Umbilical cord (tissue), 2 donors: ENCODE measurements at places on chromosomes 1 and 21.

DNA sequence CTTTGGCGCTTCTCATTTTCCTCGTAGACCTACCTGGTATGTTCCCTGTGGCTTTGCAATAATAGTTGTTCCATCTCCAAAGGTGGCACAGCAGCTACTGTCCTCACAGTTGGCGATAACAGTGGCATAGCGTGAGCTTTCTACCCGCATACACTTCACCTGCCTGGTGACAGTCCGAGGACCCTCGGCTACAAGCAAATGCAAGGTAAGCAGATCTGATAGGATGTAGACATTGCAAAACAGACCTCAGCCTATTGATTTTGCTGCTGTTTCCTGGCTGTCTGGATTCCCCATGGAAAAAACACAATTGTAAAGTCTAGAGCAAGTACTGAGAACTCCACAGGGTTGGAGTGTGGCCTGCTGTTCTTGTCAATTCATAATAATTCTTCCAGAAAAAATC is 78.5 kb downstream of the WDR3 start:
- DNase-seq = no peak

DNA sequence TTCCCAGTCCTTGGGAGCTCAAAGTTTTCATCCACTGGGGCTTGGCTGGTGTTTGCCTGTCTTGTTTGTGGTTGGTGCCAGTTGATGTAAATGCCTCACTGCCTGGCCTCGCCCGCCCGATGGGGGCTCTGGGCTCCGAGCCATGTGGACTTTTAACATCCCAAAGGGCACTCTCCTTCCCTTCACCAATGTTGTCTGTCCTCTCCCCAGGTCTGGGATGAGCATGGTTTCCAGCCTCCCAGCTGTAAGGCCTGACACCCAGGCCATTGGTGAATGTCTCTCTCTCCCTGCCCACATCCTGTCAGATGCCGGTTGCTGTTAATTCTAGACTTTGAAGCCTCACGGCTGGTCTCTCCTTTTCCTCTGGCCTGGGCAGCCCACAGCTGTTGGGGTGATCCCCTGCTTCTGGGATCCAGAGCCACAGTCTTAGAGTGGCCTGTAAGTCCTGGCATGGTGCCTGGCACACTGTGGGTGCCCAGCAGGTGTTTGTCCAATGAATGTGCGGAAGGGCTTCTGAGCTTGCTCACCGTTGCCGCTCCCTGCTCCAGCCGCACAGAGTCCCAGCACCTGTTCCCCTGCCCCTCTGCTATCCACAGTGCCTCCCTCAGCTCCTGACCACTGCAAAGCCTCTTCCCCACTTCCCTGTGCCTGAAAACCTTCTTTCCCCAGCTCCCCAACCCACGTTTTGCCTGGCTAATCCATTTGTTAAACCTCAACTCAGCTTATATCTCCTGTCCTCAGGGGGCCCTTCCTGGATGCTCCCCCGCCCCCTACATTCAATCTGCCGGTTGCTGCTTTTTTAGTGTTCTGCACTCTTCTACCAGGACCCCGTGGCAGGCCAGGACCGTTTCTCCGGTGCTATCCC is 3.3 kb upstream of the C1orf174 start:
- no peak for DNase-seq

- no peak for DNase-seq
These were observed 46.7 kb upstream of the MTR start for GRCh38 chr1:236748268-236748870.

GRCh38 chr1:75203415-75204277 is 69.5 kb downstream of the LHX8 start:
- peak; percentile 44 for DNase-seq

- peak; percentile 23 for DNase-seq
These were observed 134.0 kb downstream of the HIVEP3 start for GRCh38 chr1:41784531-41785274.

GRCh38 chr1:116232989-116233514 is 121.9 kb downstream of the MAB21L3 start:
- no peak for DNase-seq

DNA sequence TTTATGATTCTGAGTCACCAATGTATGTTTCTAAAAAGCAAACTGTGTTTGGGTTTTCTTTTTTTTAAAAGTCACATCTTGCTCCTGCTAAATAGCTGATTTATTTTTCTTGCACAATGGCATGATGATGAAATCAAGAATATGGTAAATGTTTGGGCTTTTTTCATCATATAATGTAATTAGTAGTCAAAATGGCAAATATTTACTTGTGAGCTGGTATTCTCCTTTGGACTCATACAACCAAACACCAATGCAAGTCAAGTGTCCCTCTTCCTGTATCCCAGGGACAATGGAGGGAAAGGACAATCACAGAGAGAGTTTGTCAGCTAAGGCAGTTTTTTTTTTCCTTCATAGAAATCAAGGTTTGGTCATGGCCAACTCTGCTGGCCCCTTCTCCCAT is 94.6 kb upstream of the RALGPS2 start:
- DNase-seq = no peak

- DNase-seq = no peak
These were observed 92.9 kb downstream of the C21orf91 start for GRCh38 chr21:17726047-17726829.

- DNase-seq = no peak
These were observed 141.3 kb downstream of the ROR1 start for GRCh38 chr1:63915121-63915520.

DNA sequence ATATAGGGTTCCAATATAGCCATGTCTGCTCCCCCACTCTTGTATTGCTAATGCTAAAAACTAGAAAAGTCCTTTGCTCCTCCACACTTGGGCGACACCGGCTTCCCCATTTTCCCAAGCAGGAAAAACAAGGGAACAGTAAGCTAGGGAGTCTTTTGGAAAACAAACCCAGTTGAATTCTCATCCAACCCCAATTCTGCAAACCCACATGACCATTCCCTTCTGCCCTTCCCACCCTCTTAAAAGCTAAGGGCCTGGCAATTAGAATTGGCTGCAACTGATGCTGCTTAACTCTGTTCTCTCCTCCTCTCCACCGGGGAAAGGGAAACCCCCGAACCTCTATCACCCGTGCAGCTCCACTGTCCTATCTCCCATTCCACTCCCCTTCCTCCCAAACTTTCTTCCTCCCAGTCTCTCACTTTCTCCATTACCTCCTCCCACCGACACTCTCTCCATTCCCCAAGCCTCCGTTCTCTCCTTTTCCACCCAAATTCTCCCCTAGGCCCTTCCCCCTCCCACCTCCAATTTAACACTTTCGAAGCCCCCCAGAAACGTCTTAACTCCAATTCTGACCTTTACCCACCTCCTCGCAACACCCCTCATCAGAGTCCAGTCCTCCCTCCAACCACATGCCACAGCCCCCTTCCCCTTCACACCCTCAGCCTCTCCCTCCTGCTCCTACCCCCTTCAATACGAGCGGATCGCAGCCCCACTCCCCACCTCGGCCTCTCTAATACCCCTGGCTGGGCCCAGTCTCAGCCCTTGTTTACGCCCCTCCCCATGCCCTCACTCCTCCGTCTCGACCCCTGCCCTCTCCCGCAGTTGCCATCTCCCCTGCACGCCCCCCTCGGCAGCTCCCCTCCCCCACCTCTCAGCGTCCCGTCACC is 701 bp downstream of the DEDD start:
- peak; percentile 54 for DNase-seq

GRCh38 chr1:26220199-26220912 is 13.6 kb upstream of the CEP85 start:
- DNase-seq = no peak

DNA sequence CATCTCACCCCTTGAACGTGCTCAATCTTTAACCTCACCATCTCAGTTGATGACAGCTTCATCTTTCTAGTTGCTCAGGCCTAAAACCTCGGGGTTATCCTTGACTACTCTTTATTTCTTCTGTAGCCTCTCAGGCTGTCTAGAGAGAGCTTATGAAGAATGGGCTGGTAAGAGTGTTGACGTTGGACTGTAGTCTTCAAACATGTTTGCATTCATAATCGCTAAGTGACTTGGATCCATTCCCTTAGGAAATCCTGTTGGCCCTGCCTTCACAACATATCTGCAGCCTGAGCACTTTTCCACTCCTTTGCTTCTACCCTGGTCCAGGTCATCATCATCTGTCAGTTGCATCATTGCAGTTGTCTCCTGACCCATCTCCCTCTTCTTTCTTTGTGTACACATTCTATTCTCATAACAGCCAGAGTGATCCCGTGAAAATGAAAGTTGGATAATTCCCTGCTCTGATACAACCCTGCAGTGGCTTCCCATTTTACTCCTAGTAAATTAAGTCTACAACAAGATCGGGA is 10.5 kb downstream of the UCK2 start:
- DNase-seq = no peak

DNA sequence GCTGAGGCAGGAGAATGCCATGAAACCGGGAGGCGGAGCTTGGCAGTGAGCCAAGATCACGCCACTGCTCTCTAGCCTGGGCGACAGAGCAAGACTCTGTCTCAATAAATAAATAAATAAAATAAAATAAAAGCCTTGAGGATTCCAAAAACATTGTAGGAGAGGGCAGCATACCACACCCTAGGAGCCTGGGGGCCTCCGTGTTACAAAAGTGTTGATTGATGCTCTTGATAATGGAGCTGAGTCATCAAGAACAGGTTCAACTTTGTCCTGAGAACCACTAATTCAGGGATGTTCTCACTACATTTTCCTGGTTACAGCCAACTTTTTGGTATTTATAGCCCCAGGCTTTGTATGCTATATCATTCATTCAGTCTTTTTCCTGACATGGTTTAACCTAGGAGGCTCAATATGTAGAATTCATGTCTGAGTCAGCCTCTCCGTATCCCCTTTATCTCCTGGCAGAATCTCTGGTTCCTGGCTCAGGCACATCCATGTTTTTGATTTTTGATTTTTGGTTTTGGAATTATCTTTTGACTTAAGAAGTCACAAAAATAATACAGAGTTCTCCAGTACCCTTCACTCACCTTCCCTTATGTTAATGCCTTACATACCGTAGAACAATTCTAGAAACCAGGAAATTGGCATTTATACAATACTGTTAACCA is 69.4 kb downstream of the LRRC8D start:
- DNase-seq = peak; percentile 37

DNA sequence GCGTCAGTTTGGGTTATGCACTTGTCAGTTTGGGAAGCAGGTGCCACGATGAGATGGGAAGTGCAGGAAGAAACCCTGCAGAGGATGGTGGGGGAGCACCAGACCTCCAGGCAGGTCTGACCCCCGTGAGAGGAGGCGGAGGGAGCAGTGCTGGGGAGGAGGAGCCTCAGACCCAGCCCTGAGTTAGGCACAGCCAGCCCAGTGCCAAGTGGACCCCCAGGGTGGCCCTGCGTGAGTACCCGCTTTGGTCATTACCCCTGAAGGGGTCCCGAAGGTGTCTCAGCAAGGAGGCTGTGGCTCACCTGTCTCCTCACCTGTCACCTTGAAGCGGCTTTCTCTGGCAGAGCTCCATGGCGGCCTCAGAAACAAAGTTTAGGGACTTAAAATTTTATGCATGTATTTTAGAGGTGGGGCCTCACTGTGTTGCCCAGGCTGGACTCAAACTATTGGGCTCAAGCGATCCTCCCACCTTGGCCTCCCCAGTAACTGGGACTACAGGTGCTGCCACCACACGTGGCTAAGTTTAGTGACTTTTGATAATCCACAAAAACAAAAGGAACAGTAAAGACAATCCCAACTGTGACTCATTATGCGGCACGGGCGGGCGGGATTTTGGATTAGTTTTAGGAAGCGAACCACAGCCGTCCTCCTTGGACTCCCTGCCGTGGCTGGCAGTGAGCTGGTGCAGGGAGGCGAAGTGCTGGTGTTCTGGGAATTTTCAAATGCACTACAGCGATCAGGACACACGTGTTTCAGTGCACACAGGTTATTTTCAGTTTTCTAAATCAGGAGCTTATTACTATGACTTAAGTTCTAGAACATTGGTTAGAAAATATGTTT is 4.7 kb downstream of the AGPAT3 start:
- DNase-seq = no peak

- DNase-seq = no peak
These were observed 94.0 kb downstream of the CLIC6 start for GRCh38 chr21:34762786-34763185.

DNA sequence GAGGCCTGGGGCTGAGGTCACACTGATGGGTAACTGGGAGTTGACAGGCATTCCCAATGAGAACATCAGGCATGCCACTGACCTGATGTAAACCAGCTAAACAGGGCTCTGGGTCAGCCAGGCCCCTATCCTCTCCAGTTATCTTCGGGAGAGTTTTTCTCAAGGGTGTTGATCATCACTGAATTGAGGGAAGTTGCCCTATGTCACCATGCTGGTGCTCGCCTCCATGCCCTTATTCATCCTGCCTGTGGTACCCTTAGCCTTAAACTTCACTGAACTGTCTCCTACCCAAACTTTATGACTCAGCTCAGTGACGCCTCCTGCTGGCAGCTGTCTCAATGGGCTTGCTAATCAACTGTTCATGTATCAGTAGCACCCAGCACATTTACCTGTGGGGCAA is 80.7 kb upstream of the TNR start:
- DNase-seq = no peak

DNA sequence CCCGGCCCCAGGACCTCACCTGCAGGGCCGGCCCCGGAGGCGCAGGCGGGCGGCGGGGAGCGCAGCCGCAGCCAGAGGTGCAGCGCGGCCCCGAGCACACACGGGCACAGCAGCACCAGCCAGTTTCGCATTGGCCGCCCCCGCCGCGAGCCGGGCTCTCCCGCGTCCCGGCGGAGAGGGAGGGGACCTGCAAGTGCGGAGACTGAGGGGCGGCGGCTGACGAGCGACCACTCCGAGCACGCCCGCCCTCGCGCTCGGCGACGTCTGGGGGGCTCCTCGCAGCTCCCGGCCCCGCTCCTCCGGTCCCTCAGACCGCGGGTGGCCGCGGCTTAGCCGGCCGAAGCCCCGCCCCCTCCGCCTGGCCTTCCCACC is at the start of gene B3GALNT2:
TSS of gene B3GALNT2 (minus strand) at position 331 of the 372 bp plus-strand sequence. CDS start at position 131, 200 bp downstream.
- DNase-seq = no peak

GRCh38 chr1:182520736-182521135 is 68.3 kb downstream of the RNASEL start:
- DNase-seq = no peak

DNA sequence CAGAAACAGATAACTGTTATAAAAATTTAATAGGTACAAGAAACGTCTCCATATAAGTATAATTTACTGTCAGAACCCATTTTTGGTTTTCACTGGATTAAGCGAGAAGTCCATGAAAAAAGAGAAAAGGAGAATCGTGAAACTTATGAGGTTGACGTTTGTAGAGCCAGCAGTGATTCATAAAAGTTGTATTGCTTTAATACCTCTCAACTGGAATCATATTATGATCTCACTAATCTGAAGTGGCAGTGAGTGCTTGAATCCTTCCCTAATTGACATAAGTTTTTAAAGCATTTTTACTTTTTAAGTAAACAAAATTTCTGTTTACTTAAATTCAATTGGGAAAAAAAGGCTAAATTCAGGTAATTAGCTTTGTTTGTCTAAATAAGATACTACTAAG is 315.3 kb downstream of the TPR start:
- DNase-seq = peak; percentile 7

DNA sequence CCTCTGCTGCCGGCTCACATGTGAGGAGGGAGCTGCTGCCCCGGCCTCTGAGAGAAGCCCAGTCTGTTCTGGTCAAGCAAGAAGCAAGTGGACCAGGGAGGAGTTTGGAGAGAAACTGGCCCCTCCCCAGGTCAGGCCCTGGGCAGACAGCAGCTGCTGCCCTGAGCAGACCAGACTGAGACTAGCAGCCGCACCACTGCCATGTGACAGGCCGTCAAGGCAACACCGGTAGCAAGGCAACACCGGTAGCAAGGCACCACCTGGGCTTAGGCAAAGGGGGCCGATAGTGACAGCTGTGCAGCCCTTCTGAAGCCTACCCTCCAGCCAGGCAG is 50.3 kb downstream of the ARHGEF16 start:
- no peak for DNase-seq

- no peak for DNase-seq
These were observed 3.0 kb downstream of the VASH2 start for GRCh38 chr1:212953321-212953720.
